ENCODE measurements at places on chromosomes 5 and 9.

GRCh38 chr9:125438506-125439433 is 177.1 kb downstream of the GAPVD1 start:
- peaks cover 7% of the 10 kb centered on the region for H3K36me3 ChIP-seq
- no peak for DNase-seq
- H3K27ac ChIP-seq, result peak overlapping the region; percentile 14
- no peaks in the 10 kb centered on the region for H3K27me3 ChIP-seq

DNA sequence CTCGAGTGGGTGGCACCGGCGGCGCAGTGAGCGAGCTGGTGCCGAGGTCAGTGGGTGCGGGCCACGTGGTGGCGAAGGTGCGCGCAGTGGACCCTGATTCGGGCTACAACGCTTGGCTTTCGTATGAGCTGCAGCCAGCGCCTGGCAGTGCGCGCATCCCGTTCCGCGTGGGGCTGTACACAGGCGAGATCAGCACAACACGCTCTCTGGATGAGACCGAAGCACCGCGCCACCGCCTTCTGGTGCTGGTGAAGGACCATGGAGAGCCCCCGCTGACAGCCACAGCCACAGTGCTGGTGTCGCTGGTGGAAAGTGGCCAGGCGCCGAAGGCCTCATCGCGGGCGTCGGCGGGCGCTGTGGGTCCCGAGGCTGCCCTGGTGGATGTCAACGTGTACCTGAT is 2.1 kb downstream of the PCDHA5 start:
- no peak for DNase-seq
- H3K36me3 ChIP-seq, result peaks cover 12% of the 10 kb centered on the region
- peaks cover 31% of the 10 kb centered on the region for H3K27me3 ChIP-seq
- no peak overlapping the region for H3K27ac ChIP-seq
- H3K4me1 ChIP-seq, result no peaks in the 10 kb centered on the region

DNA sequence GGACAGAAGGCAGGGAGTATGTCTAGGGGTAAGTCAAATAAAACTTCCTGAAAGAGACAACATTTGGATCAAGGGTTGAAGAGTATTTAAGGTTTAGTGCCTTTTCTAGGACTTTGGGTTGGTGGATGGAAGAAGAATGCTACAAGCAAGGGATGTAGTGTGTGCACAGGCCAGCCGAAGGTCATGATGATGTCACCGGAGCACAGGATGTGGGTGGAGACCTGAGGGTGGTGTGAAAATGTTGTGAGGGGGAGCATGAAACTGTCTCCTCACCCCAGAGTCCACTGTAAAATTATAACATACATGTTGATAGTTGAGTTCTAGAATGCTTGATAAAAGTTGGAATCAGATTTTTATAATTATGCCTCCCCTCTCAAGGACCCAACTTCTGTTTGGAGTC is 553.3 kb upstream of the SGCD start:
- no peaks in the 10 kb centered on the region for H3K36me3 ChIP-seq
- H3K4me3 ChIP-seq, result no peak overlapping the region
- peaks cover 2% of the 10 kb centered on the region for H3K27me3 ChIP-seq
- DNase-seq, result peak; percentile 3
- H3K4me1 ChIP-seq, result no peaks in the 10 kb centered on the region
- H3K27ac ChIP-seq, result no peak overlapping the region

DNA sequence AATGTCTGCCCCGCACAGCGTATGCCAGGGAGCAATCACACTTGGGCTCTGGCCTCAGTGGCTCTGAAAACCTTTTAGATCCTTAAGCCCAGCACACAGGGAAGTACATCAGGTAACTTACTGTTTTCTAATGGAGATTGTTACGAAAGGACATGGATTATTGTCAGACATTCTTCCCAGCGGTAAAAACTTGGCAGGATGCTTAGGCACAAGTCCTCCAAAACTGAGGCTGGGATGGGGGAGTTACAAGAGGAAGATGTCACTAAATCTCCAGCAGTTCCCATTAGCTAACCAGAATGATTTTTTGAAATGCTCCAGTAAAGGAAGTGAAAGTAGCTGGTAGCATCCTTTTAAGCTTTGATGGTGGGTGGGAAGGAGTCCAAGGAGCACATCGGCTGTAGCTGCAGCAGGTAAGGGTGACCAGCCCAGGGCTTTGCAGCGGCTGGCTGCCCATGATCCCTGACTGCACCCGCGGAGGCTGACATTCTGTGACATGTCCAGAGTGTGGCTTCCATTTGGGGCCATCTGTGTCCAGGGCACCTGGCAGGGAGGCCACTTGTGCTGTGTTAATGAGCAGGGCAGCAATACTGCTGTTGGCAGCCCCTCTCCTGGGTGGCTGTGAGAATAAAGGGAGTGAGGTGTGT is 165.8 kb downstream of the GADD45G start:
- H3K27ac ChIP-seq, result no peak overlapping the region
- DNase-seq, result no peak
- H3K27me3 ChIP-seq, result no peaks in the 10 kb centered on the region
- H3K36me3 ChIP-seq, result no peaks in the 10 kb centered on the region
- H3K4me1 ChIP-seq, result peaks cover 7% of the 10 kb centered on the region

GRCh38 chr5:65171645-65172044 is 310.1 kb downstream of the ADAMTS6 start:
- H3K4me1 ChIP-seq, result peaks cover 12% of the 10 kb centered on the region
- H3K27ac ChIP-seq, result no peak overlapping the region
- H3K36me3 ChIP-seq, result peaks cover 2% of the 10 kb centered on the region
- H3K27me3 ChIP-seq, result peaks cover 12% of the 10 kb centered on the region

- DNase-seq, result no peak
- no peak overlapping the region for H3K27ac ChIP-seq
- H3K4me3 ChIP-seq, result no peak overlapping the region
- H3K4me1 ChIP-seq, result no peaks in the 10 kb centered on the region
Measured at GRCh38 chr9:134335061-134335460, 8.8 kb downstream of the RXRA start.

GRCh38 chr5:68722357-68722756 is 371.5 kb upstream of the SLC30A5 start:
- H3K36me3 ChIP-seq, result no peaks in the 10 kb centered on the region
- no peak overlapping the region for H3K27ac ChIP-seq
- H3K27me3 ChIP-seq, result no peaks in the 10 kb centered on the region
- H3K4me1 ChIP-seq, result peaks cover 2% of the 10 kb centered on the region
- no peak for DNase-seq

- peak overlapping the region; percentile 98 for H3K27ac ChIP-seq
- peaks cover 40% of the 10 kb centered on the region for H3K36me3 ChIP-seq
- no peaks in the 10 kb centered on the region for H3K27me3 ChIP-seq
- H3K4me3 ChIP-seq, result peak overlapping the region; percentile 96
- no peak for DNase-seq
- H3K4me1 ChIP-seq, result peaks cover 36% of the 10 kb centered on the region
Measured at GRCh38 chr9:92324431-92324830, 719 bp downstream of the NOL8 start.

Data from activated naive CD8-positive, alpha-beta T cell treated with anti-CD3 and anti-CD28 coated beads, Interleukin-2, amount 50 U/mL, for 24 hours (primary cell).